ENCODE measurements at places on chromosomes 2 and 18.

DNA sequence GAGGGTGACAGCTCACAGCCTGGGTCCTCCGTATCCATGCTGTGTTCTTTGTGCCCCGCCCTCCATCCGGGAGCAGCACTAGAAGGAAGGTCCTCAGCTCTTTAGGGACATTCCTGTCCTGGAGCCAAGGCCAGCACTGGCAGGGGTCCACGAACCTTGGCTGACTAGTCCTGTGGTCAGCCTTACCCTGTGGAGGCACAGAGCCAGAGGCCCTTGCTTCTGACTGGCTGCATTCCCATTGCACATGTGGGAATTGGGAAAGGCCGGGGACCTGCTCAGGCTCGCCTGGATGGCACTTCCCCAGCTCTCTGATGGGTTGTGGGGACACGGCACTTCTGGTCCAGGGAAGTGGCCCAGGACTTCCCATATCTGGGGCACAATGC, 24.9 kb upstream of the RHOB start:
- no peak for DNase-seq

GRCh38 chr18:10566390-10566789, 40.6 kb downstream of the NAPG start:
- no peak for DNase-seq

- DNase-seq: no peak
Observed at GRCh38 chr2:240786355-240786841, 33.6 kb downstream of the KIF1A start.

DNA sequence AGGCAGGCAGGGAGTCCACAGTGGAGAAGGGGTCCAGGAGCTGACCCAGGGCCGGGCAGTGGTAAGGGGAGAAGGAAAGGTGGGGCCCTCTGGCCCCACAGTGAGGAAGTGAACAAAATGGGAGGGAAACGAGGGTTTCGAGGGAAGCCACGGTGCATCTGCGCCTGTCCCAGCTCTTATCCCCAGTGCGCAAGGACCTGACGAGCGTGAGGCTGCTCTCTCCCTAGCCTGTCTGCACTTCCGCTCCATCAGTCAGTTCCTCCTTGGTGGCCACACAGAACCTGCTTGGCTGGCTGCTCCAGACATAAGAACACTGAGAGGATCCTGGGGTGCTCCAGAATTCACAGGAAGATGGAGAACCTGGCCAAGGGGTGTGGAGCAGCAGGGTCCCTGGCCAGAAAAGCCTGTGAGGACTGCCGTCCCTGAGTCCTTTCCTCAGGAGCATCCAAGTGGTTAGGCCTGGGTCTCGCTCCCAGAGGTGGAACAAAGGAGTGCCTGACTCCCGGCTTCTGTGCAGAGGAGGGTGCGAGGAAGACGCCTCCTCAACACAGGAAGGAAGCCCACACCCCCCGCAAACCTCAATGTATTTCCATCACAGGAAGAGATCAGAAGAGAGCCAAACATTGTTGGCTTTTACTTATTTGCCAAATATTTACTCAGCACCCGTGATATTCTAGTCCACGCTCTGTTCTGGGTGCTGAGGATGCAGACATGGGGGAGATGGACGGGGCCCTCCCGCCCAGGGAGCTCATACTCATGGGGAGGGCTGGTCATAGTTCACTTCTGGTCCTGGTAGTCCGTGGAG, 43.7 kb upstream of the SEMA4C start:
- DNase-seq: no peak

DNA sequence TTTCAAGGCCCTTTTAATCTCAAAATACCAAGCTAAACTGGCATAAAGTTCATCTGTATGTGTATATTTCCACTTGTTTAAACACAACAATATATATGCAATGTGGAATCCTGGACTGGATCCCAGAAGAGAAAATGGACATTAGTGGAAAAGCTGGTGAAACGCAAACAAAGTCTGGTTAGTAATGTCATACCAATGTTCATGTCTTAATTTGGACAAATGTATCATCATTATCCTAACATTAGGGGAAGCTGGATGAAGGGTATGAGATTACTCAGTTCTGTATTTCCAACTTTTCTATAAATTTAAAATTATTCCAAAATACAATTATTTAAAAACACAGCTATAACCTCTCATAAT, 3.8 kb downstream of the SP3 start:
- peak; percentile 20 for DNase-seq

DNA sequence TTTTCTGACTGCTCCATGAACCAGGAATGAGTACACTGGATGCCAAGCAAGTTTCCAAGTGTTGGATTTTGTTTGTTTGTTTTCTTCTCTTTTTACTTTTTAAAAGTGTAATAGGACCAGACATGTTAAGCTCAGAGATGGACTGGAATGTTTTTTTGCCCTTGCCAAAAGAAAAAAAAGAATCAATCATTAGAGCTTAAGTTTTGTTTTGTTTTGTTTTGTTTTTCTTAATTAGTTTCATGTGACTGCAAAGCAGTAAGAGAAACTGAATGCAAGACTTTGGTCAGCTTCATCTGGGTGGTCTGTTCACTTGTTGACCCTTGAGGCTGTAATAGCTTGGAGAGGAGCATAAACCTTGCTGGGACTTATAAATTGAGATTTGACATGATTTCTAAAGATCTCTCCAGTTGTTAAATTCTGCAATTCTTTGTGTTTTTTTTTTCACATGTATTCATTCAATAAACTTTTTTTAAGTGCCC, 42.4 kb upstream of the SLC1A4 start:
- no peak for DNase-seq

DNA sequence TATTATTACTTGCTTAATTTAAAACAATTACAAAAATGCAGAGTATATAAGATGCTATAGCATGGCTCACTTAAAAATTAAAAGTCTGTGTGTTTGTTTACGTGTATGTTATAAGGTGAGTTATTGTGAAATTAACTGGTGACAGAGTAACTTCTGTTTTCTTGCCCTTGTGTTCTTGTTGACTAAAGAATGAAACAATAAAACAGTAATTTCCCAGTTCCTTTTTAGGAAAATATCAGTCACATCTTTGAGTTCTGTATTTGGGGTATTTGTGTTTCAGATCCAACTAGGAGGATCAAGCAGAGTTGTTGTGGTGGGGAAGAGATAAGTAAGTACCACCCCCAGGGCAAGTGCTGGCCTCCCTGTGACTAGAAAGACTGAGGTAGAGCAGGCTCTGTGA, 143.6 kb downstream of the CCDC148 start:
- DNase-seq: peak; percentile 44

- no peak for DNase-seq
Observed at GRCh38 chr2:171858397-171858958, 35.6 kb downstream of the SLC25A12 start.

GRCh38 chr2:164620457-164620856, 825 bp downstream of the GRB14 start:
- no peak for DNase-seq

DNA sequence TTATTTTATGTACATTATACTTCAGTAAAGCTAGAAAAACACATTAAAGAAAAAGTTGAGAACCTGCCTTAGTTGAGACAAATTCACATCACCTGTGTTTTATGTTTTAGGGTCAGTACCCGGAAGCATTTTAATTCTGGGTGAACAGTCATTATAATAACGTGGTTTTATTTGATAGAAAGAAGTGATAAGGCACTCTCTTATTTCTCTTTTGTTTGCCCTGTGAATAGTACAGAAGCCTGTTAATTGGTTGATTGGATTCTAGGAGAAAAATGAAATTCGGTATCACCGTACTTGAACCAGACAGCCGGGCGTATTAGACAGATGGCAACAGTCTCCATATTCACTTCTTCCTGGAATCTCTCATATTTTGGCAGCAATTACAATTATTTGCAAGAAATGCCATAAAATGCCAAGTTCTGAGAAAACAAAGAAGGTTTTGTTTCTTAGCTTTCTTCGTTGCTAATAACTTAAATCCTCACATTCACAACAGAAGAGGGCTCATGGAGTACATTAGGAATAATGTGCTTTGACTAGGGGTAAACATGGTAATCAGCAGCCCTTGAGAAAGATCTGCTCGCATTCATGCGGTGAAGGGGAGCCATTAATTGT, 168.7 kb upstream of the RASGRP3 start:
- DNase-seq: no peak

GRCh38 chr2:112685271-112685884, 35.4 kb upstream of the NT5DC4 start:
- peak; percentile 43 for DNase-seq

GRCh38 chr18:14086458-14087231, 45.6 kb downstream of the ZNF519 start:
- DNase-seq: peak; percentile 68

- DNase-seq: no peak
Observed at GRCh38 chr2:197052356-197052755, 125.8 kb upstream of the PGAP1 start.

- DNase-seq: no peak
Observed at GRCh38 chr2:41847744-41848441, 199.9 kb upstream of the PKDCC start.

GRCh38 chr2:95039978-95040377, 14.5 kb downstream of the MAL start:
- no peak for DNase-seq

Measured in OCI-M1 (cell line).